ENCODE measurements at places on chromosomes 3 and 15. TPM values are rescaled to one million over a fixed set of nuclear protein-coding genes. Genes with fewer than 3 reads are reported as not detected.

Gene LRRIQ4
- not detected for total RNA-seq

DNA sequence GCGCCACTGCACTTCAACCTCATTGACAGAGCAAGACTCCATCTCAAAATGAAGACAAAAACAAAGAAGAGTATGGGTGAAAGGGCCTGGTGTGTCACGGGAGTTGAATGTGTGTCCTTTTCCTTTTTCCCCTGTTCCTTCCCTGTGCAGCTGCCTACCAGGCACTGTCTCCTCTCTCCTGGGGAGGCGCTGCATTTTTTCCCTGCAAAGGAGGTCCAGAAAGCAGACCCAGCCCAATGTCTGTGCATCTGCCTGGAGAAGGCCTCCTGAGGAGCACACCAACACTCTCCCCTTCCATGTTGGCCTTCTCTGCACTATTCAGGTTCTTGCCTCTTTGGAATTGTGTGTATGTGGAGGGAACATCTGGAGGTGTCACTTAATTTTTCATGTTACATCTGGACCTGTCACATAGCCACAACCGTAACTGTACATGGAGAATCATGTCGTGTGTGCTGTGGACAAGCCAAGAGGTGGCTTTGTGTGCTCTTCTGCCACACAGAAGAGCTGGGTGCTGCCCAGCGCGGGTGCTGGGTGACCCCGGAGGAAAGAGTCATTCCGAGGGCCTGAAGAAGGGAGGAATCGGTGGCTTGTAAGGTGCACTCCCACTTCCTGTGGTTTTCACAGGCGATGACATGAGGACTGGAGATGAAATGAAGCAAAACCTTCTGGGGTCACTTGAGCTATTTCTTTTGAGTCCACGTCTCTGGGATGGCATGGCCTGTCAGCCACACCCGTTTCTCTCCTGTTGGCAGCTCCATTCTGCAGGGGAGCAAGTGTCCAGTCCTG, 46.5 kb upstream of the CGNL1 start:
- no peak for DNase-seq
- H3K4me3 ChIP-seq, result no peak overlapping the region
- no peaks in the 10 kb centered on the region for H3K27me3 ChIP-seq
- no peaks in the 10 kb centered on the region for H3K4me1 ChIP-seq

Gene FEZF2
- not detected for total RNA-seq

- no peak overlapping the region for H3K27ac ChIP-seq
- no peak overlapping the region for H3K4me3 ChIP-seq
- no peaks in the 10 kb centered on the region for H3K4me1 ChIP-seq
- H3K36me3 ChIP-seq, result no peaks in the 10 kb centered on the region
Observed at GRCh38 chr3:62567097-62568021, 194.0 kb upstream of the FEZF2 start.

DNA sequence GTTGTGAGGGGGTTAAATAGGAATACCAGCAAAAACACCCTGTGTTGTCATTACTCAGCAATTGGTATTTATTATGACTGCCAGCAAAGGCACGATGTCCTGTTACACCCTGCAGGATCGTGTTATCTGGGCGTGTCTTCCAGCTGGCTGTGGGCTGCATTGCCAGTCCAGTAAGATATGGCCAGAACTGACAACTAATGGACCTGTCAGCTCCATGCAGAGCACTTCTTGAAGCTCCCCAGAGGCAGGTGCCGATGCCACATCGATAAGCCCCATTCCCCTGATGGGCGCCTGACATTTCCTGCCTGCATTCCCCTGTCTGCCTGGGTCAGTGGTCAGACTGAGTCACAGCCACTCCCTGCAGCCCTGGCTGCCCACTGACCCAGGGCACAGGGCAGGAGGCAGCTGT, 79.7 kb upstream of the RASGRF1 start:
- no peaks in the 10 kb centered on the region for H3K4me1 ChIP-seq
- no peaks in the 10 kb centered on the region for H3K27me3 ChIP-seq
- no peak for DNase-seq

GRCh38 chr3:184334470-184335158, 2.8 kb upstream of the FAM131A start:
- no peak overlapping the region for H3K4me3 ChIP-seq
- DNase-seq, result no peak
- H3K36me3 ChIP-seq, result no peaks in the 10 kb centered on the region
- no peaks in the 10 kb centered on the region for H3K27me3 ChIP-seq

Gene LDHAL6B
- not detected for total RNA-seq

- no peaks in the 10 kb centered on the region for H3K4me1 ChIP-seq
- no peaks in the 10 kb centered on the region for H3K27me3 ChIP-seq
- H3K27ac ChIP-seq, result no peak overlapping the region
- no peaks in the 10 kb centered on the region for H3K36me3 ChIP-seq
Observed at GRCh38 chr3:135558150-135558783, 407.3 kb upstream of the PPP2R3A start.

Gene CDCP1
- total RNA-seq, result 0.20 TPM

Gene RAD51
- total RNA-seq, result not detected

Gene IQCF5
- total RNA-seq, result not detected
